ENCODE measurements at places on chromosomes 2 and 18.
A peak's percentile ranks its signal among the peaks of the same experiment; 100 is the strongest.

DNA sequence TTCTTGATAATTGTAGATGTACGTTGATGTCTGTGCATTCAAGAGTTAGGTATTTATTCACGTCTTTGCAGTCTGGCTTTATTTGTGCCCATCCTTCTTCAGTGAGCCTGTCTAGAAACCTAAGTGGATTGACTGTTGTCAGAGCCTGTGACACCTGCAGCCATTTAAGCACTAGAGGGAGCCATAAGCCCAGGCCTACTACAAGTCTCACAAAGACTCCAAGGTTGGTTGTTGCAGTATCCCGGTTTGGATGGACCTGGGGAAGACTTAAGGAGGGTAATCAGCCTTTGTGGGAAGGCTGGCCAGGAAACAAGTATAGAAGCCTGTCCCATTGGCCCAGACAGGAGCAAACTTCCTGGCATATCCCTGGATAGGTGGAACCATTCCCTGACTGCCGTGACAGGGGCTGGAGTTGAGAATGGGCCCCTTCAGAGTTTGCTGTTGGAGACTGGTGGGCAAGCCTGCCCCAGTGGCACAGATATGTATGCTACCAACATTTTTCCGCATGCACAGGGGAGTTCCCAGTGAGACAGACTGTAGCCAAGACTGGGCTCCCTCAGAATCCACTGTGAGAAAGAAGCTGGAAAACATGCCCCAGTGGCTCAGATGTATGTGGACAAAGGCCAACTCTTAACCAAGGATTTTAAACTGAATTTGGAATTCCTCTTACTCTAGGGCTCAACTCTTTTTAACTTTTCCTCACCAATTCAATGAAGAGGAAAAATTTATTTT, 9.3 kb upstream of the LRRC30 start:
- peak; percentile 43 for DNase-seq

DNA sequence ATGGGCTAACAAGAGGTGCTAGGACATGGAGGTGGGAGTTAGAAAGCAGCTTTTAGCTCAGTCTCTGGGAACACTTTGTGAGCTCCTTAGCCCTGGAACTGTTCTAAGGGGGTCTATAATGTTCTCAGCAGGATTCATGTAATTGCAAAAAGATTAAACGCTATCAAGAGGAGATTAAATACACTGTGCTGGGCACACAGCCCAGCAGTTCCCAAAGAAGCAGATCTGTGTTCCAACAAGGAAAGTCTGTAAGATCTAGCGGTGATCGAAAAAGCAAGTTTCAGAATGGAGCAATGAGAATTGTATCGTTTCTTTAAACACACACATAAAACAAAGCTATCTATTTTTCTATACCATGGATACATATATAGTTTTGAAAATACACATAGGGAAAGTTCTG, 2.4 kb upstream of the ARID5A start:
- DNase-seq, result no peak

- DNase-seq, result no peak
Observed at GRCh38 chr2:20429528-20429927, 17.3 kb upstream of the RHOB start.

DNA sequence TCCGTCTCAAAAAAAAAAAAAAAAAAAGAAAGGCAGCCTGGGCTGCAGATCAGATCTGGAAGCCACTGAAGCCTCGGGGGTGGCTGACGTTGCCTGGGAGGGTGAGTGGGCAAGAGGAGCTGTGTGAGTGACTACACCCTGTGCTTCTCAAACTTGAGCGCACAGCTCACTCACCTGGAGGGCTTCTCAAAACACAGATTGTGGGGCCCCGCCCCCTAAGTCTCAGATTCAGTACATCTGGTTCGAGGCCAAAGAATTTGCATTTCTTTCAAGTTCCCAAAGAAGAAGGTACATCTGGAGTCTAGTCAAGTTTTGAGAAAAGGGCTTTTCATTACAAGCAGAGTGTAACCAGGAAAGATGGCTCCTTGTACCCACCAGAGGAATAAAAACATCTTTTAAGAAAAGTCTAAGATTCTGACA, 97.7 kb upstream of the CAB39 start:
- DNase-seq, result no peak

DNA sequence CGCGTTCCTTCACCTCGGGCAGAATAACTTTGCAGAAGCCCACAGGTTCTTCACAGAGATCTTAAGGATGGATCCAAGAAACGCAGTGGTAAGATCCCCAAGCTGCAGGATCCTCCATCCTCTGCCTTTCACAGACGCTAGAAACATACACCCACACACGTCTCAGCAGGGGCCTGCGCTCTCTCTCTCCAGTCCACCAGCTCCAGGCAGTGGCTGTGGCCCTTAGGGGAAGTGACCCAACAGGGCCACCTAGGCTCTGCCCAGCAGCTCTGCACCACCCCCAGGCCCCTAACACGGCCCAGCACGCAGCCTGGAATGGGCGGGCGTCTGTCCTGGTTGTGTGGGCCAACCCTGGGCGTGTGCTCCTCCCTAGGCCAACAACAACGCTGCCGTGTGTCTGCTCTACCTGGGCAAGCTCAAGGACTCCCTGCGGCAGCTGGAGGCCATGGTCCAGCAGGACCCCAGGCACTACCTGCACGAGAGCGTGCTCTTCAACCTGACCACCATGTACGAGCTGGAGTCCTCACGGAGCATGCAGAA, 40.4 kb downstream of the ADI1 start:
- DNase-seq, result no peak

GRCh38 chr18:63820694-63821093, 45.5 kb downstream of the SERPINB7 start:
- DNase-seq, result no peak

DNA sequence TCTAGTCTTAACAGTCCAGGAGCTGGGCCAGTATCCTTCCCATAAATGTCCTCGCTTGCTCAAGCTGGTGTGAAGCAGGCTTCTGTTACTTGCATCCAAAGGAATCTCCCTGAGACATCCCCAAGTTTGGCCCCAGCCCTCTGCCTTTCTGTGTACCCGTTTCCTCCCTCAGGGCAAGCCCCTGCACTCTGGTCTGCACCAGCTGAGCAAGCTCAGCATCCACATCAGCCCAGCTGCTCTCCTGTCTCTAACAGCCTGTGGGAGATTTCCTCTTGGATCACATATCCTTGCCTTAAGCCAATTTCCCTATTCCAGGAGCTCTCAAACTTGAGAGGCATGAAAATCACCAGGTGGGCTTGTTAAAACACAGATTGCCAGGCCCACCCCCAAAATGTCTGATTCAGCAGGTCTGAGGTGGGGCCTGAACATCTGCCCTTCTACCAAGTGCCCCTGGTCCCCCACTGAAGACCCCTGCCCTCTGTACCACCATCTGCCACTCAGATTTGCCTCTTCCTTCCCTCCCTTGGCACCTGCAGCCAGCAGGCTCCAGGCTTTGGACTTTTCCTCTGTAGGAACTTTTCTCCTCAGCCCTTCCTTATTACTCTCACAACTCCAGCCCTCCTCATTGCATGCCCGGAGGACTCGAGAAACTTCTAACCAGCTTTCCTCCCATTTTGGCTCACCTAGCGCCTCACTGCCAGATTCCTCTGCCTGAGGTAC, 32.1 kb downstream of the REEP1 start:
- DNase-seq, result no peak

DNA sequence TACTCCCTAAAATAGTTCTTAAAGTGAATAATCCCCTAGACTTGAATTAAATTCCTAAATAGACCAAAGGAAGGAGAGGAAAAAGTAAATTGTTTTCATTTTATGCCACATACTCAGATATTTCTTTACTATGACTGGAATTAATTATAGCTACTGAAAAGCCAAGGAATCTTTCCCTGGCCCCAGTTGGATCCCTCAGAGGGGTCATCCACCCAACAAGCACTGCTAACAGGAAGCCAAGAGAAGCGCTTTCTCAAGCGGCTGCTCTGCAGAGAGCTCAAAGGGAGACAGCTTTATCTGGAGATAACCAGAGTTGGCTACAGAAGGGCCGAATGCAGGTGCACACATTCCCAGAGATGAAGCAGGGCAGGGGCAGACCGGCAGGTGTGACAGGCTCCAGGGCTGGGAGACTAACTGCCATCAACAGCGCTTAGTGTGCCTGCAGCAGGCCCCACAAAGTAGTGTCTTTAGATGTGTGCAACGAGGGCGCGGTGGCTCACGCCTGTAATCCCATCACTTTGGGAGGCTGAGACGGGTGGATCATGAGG, 51.1 kb downstream of the POLR1A start:
- no peak for DNase-seq

GRCh38 chr2:76958749-76959148, 563.4 kb downstream of the LRRTM4 start:
- DNase-seq, result no peak

DNA sequence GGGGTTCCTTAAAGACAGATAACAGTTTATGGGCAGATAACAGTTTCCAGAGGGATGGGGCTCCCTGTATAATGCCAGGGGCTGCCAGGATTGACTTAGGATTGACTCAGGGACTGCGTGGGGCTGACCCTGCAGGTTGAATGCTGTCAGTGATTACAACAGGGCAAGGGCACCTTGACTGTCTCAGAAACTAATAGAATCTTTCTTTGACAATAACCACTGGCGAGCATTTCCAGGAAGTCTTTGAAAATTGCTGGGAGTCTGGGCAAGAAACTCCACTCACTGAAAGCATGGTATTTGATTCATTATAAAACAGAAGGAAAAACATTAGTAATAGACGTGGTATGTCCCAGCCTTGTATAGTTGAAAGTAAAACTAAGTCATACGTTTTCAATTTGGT, 101.0 kb downstream of the GPD2 start:
- DNase-seq, result no peak

GRCh38 chr2:26873286-26873983, 25.5 kb downstream of the DPYSL5 start:
- no peak for DNase-seq

DNA sequence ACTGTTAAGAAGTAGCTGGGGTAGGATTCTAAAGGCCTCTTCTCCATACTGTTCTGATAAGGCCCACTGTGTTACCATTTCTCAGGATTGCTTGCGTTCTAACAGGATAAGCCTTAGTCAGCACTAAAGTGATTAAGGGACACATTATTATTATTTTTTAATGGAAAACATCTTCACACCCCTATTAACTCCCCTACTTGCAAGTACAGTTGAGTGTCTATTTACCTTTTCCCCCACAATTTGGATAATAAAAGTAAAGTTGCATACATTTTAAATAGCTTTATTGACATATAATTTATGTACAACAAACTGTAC, 9.0 kb downstream of the REL start:
- DNase-seq, result no peak

DNA sequence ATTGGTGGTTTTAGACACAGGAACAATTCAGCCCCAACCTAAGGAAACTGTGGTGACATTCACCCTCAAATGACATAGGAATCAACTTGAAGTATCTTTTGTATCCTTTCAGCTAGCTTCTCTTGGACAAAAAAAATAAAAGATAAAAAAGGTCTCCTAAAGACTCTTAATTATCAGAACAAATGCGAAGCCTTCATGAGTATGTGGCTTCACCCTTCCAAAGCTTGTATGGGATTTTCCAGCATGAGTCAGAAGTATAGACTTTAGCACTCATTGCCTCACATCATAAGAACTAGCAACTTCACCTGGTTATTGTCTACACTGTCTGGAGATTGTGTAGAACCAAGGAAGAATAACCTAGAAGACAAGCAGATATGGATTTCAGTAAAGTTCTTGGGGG, 135.4 kb downstream of the LAMA3 start:
- DNase-seq, result no peak

DNA sequence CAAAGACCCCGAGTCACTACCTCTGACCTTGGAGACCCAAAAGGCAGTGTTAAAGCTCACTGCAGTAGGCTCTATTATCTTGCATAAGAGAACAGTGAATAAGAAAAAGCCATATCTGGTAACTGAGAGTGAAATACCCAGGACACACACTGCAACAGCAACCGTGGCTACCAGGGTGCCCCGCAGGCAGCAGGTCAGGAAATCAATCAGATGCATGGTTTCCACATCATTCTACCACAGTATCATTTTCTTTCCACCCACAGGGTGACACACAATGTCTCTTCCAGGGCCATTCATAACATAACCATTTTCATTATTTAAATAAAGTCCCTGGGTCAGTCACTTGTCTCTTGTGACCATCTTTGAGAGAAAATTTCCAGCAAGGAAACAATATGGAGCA, 131.3 kb downstream of the CCBE1 start:
- DNase-seq, result no peak

GRCh38 chr2:105431367-105432043, 32.7 kb upstream of the FHL2 start:
- peak; percentile 57 for DNase-seq

All from Ammon's horn (tissue), 1 donor.